Hippocampal formation (tissue), 2 donors: ENCODE measurements at places on chromosomes 7 and 10.

DNA sequence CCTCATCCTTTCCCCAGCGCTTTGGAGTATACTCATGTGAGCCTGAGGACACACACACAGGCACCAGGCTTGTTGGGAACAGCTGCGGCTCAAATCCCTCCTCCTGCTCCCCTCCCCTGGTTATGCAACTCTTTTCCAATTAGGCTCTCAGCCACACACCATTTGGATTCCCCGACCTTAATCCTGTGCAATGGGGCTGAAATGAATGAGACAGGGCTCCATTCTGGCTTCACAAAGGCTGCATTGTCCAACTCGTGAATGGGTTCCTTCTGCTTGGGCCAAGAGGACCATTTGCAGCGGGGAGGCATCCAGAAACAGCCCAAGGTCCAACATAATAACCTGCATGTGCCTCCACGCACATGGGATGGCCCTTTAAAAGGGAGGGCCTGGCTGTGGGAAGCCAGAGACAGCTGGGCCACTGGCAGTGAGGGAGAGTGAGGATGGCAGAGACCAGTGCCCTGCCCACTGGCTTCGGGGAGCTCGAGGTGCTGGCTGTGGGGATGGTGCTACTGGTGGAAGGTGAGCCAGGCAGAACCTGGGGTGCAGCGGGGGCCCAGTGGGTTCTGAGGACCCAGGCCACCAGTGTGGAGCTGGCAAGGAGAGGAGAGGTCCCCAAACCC lies at the start of gene RGR:
TSS of gene RGR (plus strand) at position 403 of the 620 bp plus-strand sequence. CDS start at position 441, 38 bp downstream.
- peak; percentile 95 for DNase-seq

DNA sequence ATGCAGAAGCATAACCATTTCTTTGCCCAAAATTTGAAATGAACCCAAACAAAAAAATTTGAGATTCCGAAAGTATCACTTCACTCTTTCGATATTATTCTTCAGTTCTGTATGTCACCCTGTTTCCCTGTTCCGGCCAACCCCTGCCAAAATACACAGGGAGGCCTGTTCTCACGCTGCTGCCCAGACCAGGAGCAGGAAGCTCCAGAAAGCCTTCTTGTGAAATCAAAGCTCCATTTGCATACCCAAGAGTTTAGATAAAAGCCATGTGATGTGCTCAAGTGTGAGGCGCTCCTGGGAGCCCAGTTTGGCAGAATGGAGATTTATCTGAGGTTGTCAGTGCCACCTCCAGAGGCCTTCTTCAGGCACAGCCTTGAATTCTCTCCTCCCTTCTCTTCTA lies 236.2 kb downstream of the FGFR2 start:
- DNase-seq: no peak

- no peak for DNase-seq
Measured at GRCh38 chr7:27835376-27835775, 95.4 kb downstream of the TAX1BP1 start.

DNA sequence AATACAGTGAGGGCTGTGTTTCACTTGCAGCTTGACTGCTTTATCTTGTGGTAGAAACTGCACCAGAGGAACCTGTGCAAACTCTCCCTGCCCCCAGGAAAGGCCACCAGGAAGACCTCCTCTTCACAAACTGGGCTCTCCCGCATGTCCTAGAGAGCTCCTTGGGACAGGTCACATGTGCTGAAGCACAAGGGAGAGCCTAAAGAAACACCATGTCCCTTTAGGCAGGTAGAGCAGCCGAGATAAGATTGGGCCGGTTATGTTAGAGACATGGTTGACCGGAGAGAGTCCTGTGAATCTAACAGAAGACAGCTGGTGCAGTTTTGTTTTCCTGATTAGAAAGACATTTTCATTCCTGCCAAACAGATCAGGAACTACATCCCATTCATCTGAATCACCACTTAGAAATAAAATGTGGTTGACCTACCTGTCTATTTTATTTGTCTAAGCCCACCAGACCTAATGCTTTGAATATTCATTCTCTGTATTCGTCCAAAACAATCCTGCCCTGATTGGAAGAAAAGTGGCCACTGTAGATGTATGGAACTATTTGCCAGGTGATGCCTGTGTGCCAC lies 224.1 kb downstream of the GLI3 start:
- no peak for DNase-seq

GRCh38 chr7:152117356-152117755 lies 91.9 kb downstream of the GALNT11 start:
- DNase-seq: no peak

DNA sequence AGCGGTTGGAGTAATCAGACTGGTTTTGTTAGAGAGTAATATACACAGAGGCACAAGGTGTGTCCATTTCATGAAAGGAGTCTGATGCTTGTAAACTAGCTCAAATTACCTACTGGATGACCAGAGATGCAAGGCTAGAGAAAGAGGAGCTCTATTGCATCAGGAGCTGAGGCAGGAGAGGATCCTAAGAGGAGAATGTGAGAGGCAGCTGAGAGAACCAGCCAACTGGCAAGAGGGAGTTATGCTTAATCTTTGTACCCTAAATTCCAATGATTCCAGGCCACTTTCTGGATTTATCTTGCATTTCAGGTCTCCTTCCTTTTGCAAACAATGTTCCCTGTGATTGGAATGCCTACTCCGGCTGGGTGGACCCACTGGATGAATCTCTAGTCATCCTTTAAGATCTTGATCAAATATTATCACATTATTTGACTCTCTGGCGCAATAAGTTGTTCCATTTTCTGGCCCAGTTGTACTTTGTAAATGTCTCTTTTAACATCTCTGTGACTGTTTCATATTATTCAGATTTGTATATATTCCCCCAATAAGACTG lies 57.5 kb upstream of the PTPN12 start:
- DNase-seq: no peak

DNA sequence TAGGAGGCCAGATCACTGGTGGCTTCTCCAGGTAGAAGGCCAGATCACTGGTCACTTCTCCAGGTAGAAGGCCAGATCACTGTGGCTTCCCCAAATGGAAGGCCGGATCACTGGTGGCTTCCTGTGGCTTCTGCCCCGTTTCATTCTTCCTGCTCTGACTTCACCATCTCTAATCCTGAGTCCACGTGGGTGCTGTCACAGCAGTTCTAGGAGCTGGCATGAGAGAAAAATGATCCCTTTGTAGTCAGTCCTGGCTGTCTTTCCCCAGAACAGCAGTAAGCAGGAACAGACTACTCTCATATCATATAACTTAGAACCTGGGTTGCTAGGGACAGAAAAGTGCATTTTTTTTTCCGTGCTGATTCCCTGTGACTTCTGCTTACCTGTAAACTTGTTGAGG lies 90.9 kb downstream of the ACTR3B start:
- peak; percentile 28 for DNase-seq

DNA sequence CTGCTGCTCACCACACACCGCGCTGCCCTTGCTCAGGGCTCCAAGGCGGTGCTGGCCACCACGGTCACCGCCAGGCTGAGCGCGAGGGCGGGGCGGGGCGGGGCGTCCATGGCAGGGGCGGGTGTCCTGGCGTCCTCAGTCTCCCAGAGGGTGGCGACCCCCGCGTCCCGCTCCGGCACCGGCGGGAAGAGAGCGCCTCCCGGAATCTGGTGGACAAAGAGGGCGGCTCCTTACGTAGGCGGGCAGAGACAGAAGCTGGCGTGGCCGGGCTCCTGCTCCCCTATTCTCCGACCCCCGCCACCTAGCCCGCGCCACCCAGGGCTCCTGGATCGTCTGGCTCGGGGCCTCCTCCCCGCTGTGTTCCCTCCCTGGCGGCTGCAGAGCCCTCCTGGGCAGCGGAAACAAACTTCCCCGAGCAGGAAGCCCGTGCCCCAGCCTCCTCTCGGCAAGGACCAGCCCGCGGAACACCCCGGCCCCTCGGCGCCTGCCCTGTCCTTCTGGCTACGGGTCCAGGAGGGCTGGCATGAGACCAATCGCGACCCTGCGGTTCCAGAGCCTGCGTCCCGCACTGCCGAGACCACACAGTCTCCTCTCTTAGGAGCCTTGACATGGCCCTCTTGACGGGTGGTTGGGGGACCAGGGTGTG lies 133.8 kb upstream of the ZNF92 start:
- DNase-seq: no peak

DNA sequence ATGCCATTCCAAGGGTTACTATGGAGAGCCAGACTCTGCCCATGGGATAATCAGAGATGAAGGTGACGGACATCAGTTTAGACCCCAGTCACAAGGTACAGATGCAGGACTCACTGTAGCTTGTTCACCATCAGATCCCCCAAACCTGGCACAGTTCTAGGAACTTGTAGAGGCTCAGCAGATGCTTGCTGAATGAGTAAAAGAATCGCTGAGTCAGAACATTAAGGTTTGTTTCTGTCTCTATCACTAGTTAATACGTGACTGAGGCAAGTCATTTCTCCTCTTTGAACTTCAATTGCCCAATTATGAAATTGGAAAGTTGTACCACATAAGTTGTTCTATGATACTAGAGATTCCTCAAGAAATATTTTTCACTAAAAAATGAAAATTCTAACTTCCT lies 65.1 kb downstream of the PPP1R3C start:
- DNase-seq: no peak

DNA sequence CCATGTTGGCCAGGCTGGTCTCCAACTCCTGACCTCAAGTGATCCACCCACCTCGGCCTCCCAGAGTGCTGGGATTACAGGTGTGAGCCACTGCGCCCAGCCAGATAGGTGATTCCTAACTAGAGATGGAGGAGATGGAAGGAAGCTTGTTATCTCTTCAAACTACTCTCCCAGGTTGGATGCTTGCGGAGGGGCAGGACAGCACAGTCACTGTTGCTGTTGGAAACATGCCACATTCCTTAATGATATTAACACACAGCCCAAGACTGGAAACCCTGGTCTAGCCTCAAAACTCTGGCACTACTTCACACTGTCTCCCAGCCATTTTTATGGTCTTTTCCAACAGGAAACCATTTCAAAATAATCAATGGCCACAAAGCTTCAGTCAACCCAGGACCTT lies 468.8 kb upstream of the NRP1 start:
- no peak for DNase-seq
